Mesothelial cell of epicardium (in vitro differentiated cells): ENCODE measurements at places on chromosomes 12 and 14.

- H3K27me3 ChIP-seq = no peaks in the 10 kb centered on the region
- H3K36me3 ChIP-seq = no peaks in the 10 kb centered on the region
- H3K4me1 ChIP-seq = no peaks in the 10 kb centered on the region
These were observed 269.4 kb upstream of the CCDC196 start for GRCh38 chr14:66216763-66217162.

- no peak for DNase-seq
- H3K4me1 ChIP-seq = peaks cover 6% of the 10 kb centered on the region
- no peak overlapping the region for H3K27ac ChIP-seq
- no peaks in the 10 kb centered on the region for H3K27me3 ChIP-seq
These were observed 479.0 kb upstream of the SYT1 start for GRCh38 chr12:78385541-78385940.

- no peak overlapping the region for H3K4me3 ChIP-seq
- no peaks in the 10 kb centered on the region for H3K27me3 ChIP-seq
- no peaks in the 10 kb centered on the region for H3K4me1 ChIP-seq
- no peak for DNase-seq
These were observed 32.7 kb upstream of the FBLN5 start for GRCh38 chr14:91980157-91980556.

- no peaks in the 10 kb centered on the region for H3K4me1 ChIP-seq
- H3K4me3 ChIP-seq = no peak overlapping the region
- no peaks in the 10 kb centered on the region for H3K27me3 ChIP-seq
- no peak overlapping the region for H3K27ac ChIP-seq
- H3K36me3 ChIP-seq = peaks cover 4% of the 10 kb centered on the region
These were observed 14.1 kb downstream of the VRK1 start for GRCh38 chr14:96811265-96811664.

GRCh38 chr14:39912192-39913100 lies 480.2 kb upstream of the FBXO33 start:
- peaks cover 7% of the 10 kb centered on the region for H3K4me1 ChIP-seq
- no peaks in the 10 kb centered on the region for H3K36me3 ChIP-seq
- no peak overlapping the region for H3K27ac ChIP-seq
- H3K4me3 ChIP-seq = no peak overlapping the region
- H3K27me3 ChIP-seq = no peaks in the 10 kb centered on the region
- no peak for DNase-seq

DNA sequence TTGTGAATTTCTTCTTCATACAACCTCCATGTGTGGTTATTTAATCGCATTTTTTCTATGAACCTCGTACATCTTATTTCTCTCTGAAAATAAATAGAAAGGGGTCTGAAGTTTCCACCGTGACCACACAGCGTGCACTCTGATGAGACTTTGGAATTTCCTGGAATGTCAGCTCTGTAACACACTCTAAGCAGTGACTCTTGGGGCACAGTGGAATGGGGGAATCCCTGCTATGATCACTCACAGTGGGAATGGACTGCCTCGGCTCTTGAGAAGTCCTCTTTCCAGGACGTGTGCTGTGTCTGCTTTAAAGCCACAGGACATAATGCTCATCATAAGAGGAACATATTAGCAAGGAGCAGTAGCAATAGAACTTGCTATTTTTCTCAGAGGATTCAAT lies 416.2 kb downstream of the EGLN3 start:
- H3K27ac ChIP-seq = no peak overlapping the region
- H3K4me1 ChIP-seq = no peaks in the 10 kb centered on the region

GRCh38 chr14:101293605-101294004 lies 267.7 kb upstream of the DIO3 start:
- no peak for DNase-seq
- H3K27ac ChIP-seq = no peak overlapping the region
- H3K36me3 ChIP-seq = peaks cover 15% of the 10 kb centered on the region
- H3K4me1 ChIP-seq = peaks cover 5% of the 10 kb centered on the region
- no peaks in the 10 kb centered on the region for H3K27me3 ChIP-seq

GRCh38 chr14:24705840-24706239 lies 71.8 kb upstream of the GZMB start:
- H3K4me3 ChIP-seq = no peak overlapping the region
- peaks cover 26% of the 10 kb centered on the region for H3K27me3 ChIP-seq
- no peak for DNase-seq
- peaks cover 1% of the 10 kb centered on the region for H3K4me1 ChIP-seq
